ENCODE measurements at places on chromosomes 13 and 19.
A peak's percentile ranks its signal among the peaks of the same experiment; 100 is the strongest.

DNA sequence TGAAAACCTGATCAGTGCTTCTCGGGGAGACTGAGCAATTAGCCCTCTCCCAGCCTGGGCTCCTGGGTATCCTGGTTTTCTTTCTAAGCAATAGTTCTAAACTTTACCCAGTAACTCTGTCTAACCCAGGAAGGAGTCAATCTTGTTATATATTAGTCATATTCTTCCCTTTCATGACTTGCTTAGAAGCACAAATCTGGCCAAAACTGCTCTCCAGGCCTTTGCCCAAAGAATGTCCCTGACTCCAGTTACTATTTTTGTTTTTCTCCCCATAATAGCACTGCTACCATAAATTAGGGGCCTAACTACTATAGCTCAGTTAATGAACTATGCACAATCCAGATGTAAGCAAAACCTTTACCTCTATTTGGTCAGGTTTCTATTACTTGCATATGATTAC, 355.8 kb upstream of the HTR2A start:
- no peak for DNase-seq

- DNase-seq, result peak; percentile 60
Observed at GRCh38 chr13:36998624-36999041, 507 bp downstream of the ALG5 start.

DNA sequence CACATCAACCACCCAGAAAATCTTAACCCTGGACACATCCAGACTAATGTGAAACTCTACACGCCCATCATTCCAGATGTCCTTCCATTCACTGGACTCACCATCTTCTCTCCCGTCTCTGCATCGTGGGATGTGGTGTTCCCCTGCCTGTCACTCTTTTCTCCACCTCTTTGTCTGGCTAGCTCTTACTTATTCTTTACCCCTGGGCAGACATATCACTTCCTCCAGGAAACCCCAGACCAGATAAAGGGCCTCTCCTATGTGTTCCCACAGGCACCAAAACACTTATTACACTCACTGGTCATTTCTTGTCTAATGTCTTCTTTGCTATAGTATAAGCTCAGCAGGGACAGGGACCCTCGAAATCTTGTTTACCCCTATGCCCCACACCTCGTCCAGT, 109.3 kb upstream of the IPO5 start:
- no peak for DNase-seq

- DNase-seq, result no peak
Observed at GRCh38 chr13:113359571-113359970, 4.4 kb downstream of the GRTP1 start.

- no peak for DNase-seq
Observed at GRCh38 chr19:54422136-54422535, 6.9 kb downstream of the TTYH1 start.

- no peak for DNase-seq
Observed at GRCh38 chr13:114152831-114153371, 20.5 kb upstream of the RASA3 start.

GRCh38 chr13:77079902-77080413, 53.0 kb upstream of the FBXL3 start:
- DNase-seq, result no peak

- no peak for DNase-seq
Observed at GRCh38 chr13:43077906-43078305, 54.5 kb downstream of the DNAJC15 start.

DNA sequence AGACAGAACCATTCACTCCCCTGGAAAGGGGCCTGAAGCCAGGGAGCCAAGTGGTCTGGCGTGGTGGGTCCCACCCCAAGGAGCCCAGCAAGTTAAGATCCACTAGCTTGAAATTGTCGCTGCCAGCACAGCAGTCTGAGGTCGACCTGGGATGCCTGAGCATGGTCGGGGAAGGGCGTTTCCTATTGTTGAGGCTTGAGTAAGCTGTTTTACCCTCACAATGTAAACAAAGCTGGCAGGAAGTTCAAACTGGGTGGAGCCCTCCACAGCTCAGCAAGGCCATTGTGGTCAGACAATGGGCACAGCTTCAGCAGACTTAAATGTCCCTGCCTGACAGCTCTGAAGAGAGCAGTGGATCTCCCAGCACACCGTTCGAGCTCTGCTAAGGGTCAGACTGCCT, 195.6 kb upstream of the DACH1 start:
- DNase-seq, result no peak

GRCh38 chr13:54593504-54593903, 1564.9 kb downstream of the OLFM4 start:
- DNase-seq, result no peak

GRCh38 chr19:12687496-12688196, at the start of gene GNG14:
Gene GNG14 (plus strand): TSS chr19:12687998. CDS start chr19:12688049, 51 bp downstream.
- DNase-seq, result no peak

DNA sequence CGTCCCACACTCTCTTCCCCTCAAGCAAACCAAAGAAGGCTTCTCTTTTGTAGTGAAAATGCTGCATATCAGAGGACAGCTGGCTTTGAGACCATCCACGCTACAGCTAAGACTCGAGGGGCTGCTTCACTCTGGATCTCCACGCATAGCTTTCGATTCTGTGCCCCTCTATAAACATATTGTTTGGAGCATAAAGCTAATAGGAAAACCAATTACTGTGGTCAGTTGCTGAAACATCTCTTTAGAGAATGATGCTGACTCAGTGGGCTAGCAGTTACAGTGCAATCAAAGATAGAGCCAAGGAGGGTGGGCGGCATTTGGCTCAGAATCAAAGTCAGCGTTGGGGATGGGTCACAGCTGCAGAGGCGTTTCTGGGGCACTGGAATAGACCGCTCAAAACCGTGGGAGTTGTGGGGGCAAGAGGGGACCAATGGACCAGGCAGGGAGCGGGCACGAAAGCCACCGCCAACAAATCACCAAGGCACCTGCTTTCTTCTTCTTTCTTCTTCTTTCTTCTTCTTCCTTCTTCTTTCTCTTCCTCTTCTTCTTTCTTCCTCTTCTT, 76.7 kb downstream of the RASL11A start:
- no peak for DNase-seq

GRCh38 chr13:77177646-77178045, 149.2 kb downstream of the MYCBP2 start:
- no peak for DNase-seq

- no peak for DNase-seq
Observed at GRCh38 chr19:14470031-14470876, 4.9 kb downstream of the PTGER1 start.

DNA sequence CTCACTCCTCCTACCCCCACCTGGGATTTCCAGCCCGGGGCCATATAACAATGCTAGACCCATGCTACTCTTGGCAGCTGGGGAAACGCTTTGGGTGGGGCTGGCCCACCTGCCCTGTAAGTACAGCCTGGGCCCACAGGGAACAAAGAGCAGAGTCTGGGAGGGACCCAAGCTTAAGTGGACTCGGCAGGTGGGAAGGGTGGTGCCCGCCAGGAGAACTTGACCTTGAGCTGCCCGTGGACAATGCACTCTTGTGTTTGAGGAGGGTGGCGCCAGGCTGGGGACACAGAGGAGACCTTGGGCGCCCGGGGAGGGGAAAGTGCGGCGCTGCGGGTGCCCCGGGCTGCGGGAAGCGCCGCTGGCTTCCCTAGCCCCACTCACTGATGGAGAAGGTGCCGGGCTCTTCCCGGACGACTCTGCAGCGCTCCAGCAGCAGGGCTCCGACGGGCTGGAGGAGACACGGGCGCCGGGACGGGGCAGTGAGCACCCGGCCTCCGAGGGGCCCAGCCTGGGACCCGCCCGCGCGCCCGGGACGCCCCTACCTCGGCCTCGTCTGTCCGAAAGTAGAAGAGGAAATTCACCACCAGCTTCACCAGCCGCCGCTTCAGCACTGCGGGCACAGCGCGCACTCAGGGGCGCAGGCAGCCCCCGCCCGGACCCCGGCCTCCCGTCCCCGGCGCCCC, 607 bp downstream of the PLEKHJ1 start:
- no peak for DNase-seq

All from right forelimb (tissue), 1 donor.